ENCODE measurements at places on chromosomes 1 and 21.

DNA sequence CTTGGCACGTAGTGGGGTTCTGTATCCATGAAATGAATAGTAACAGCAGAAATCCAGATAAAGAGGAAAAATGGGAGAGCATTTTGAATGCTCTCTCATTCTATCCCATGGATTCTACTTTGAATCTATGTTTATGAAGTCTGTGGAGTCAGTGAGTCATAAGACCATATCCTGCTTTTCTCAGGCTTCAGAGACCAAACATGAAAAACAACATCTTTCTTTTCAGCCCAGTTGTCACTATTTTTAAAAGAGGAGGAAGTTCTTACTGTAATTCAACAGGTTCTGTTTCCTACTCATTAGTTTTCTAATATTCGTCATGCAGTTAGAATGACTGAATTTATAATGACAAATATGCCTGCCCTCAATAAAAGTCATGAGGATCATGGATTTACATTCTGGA is 39.4 kb upstream of the CD55 start:
- no peak overlapping the region for H3K4me3 ChIP-seq
- peaks cover 63% of the 10 kb centered on the region for H3K27me3 ChIP-seq
- H3K27ac ChIP-seq, result no peak overlapping the region

GRCh38 chr1:162676087-162676486 is 43.8 kb downstream of the DDR2 start:
- H3K4me1 ChIP-seq, result no peaks in the 10 kb centered on the region
- no peak overlapping the region for H3K27ac ChIP-seq
- no peak overlapping the region for H3K4me3 ChIP-seq
- no peak for DNase-seq
- peaks cover 2% of the 10 kb centered on the region for H3K36me3 ChIP-seq

DNA sequence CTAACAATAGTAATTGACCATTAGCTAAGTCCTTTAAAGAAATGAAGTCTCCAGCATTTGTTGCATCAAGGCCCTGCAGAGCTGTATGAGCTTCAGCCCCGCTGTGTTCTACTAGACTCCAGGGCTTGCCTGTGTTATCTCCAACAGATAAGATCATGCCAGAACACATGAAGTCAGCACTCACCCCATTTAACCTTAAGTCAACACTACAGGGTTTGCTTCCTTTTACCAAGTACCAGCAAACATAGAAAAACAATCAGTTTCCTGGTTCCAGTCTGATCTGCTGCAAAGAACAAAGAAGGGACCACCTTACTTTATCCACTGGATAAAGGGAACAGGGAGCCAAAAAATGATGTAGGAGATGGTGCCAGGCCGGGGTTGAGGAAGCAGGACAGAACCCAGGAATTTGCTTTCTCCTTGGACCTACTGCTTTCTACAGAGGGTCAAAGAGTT is 41.3 kb upstream of the ENAH start:
- no peaks in the 10 kb centered on the region for H3K36me3 ChIP-seq
- no peak for DNase-seq
- H3K27me3 ChIP-seq, result peaks cover 19% of the 10 kb centered on the region
- H3K4me3 ChIP-seq, result no peak overlapping the region
- H3K27ac ChIP-seq, result no peak overlapping the region
- H3K4me1 ChIP-seq, result no peaks in the 10 kb centered on the region

GRCh38 chr1:152946248-152946647 is 758 bp upstream of the SPRR5 start:
- no peak overlapping the region for H3K4me3 ChIP-seq
- H3K36me3 ChIP-seq, result no peaks in the 10 kb centered on the region
- H3K27me3 ChIP-seq, result peaks cover 33% of the 10 kb centered on the region
- H3K4me1 ChIP-seq, result no peaks in the 10 kb centered on the region

DNA sequence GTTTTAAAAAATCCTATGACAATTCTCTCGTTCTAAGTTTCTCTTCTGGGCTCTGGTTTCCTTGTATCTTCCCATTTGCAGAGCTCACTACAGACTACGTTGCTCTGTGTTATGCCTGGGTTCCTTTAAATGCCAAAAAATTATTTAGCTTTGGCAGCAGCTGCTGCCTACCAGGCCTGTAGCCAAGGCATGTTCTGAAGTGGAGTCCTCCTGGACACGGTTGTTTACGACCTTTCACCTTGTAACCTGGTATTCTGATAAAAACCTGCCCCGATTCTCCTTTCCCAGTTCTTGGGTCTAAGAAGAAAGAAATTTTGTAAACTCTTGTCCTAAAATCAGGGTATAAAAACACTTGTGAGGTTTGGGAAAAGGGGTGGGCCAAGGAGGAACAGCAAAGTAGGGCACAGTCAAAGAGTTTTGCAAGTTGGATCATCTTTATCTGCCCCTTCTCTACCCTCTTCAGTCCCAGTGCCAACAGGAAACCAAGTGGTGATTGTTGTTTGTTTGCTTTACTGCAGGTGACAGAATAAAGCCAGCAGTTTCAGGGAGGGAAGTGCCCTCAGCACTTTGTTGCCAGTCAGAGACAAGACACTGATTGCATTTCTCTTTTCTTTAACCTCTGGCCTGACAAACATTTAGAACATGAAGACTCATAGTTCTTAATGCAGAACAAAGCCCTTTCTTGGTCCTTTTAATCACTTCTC is 3.1 kb upstream of the TXNIP start:
- no peak for DNase-seq
- H3K27ac ChIP-seq, result peak overlapping the region; percentile 93
- peak overlapping the region; percentile 94 for H3K4me3 ChIP-seq
- peaks cover 55% of the 10 kb centered on the region for H3K4me1 ChIP-seq
- H3K36me3 ChIP-seq, result peaks cover 27% of the 10 kb centered on the region
- no peaks in the 10 kb centered on the region for H3K27me3 ChIP-seq

DNA sequence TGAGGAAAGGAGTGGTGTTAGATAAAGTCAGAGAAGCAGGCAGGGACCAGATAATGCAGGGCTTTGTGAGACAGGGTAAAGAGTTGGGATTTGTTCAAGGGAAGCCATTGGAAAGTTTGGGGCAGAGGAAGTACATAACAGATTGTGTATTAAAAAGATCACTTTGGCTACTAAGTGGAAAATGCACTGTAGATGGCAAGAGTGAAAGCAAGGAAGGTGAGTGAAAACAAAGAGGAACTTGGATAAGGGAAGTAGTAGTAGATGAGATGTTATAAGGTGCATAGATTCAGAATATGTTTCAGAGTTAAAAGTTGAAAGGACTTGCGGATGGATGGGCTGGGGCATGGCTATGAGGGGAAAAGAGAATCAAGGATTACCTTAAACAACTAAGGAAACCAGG is 17.4 kb downstream of the MRPL39 start:
- peaks cover 15% of the 10 kb centered on the region for H3K4me1 ChIP-seq
- H3K27ac ChIP-seq, result peak overlapping the region; percentile 9
- no peak for DNase-seq
- H3K4me3 ChIP-seq, result no peak overlapping the region
- peaks cover 58% of the 10 kb centered on the region for H3K36me3 ChIP-seq
- H3K27me3 ChIP-seq, result no peaks in the 10 kb centered on the region

DNA sequence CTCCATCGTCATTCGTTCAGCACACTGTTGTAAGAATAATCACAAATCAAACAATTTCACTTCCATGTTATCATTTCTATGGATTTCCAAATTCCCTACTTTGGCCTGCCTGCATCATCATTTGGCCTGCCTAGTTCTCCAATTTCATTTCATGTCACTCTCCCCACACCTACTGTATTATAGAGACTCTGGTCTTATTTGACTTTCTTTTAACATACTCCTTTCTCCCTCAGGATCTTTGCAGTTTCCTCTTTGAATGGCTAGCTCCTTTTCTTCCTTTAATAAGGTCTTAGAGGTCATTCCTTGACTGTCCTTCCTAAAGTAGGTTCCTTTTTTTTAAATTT is 36.3 kb upstream of the PODN start:
- no peak overlapping the region for H3K4me3 ChIP-seq
- DNase-seq, result no peak
- no peaks in the 10 kb centered on the region for H3K27me3 ChIP-seq
- H3K36me3 ChIP-seq, result peaks cover 23% of the 10 kb centered on the region

- H3K4me1 ChIP-seq, result no peaks in the 10 kb centered on the region
- no peak overlapping the region for H3K4me3 ChIP-seq
- no peak overlapping the region for H3K27ac ChIP-seq
- no peaks in the 10 kb centered on the region for H3K36me3 ChIP-seq
- DNase-seq, result no peak
Measured at GRCh38 chr1:55669293-55669692, 454.1 kb upstream of the USP24 start.

- H3K4me1 ChIP-seq, result no peaks in the 10 kb centered on the region
- DNase-seq, result no peak
- no peaks in the 10 kb centered on the region for H3K36me3 ChIP-seq
- H3K4me3 ChIP-seq, result no peak overlapping the region
Measured at GRCh38 chr21:45941338-45941710, 40.2 kb upstream of the COL6A1 start.

DNA sequence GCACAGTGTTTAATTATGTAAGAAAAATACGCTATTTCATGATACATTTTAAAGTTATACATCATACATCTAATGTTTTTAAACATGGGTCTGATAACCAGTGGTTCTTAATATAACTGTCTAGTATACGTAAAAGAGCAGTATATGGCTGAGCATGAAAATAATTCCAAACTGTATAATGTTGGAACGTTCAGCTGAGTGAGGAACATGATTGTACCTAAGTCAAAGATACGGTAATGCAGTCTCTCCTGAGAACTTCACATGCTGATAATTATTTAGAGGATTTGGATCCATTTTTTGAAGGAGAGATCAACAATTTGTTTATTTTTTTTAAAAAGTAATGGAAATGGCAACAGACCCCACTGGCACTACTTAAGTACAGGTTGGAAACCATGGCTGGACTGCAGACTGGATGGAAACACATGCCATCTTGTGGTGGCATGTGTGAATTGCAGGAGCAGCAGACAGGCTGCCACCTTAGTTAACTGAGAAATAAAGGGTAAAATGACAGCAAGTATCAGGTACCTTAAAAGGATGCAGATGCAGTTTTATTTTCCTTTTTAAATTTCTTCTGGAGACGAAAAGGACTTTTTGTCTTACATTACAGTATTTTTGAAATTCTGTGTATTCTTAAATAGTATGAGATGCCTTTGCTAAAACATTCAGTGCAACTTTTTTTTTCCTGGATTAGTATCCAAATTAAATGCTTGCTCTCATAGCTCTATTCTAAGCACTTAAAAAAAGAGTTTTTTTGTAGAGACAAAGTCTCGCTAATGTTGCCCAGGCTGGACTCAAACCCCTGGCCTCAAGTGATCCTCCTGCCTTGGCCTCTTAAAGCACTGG is 73.8 kb downstream of the MTR start:
- no peak overlapping the region for H3K27ac ChIP-seq
- peaks cover 22% of the 10 kb centered on the region for H3K36me3 ChIP-seq
- no peak for DNase-seq
- H3K4me3 ChIP-seq, result no peak overlapping the region
- H3K4me1 ChIP-seq, result no peaks in the 10 kb centered on the region
- H3K27me3 ChIP-seq, result no peaks in the 10 kb centered on the region

DNA sequence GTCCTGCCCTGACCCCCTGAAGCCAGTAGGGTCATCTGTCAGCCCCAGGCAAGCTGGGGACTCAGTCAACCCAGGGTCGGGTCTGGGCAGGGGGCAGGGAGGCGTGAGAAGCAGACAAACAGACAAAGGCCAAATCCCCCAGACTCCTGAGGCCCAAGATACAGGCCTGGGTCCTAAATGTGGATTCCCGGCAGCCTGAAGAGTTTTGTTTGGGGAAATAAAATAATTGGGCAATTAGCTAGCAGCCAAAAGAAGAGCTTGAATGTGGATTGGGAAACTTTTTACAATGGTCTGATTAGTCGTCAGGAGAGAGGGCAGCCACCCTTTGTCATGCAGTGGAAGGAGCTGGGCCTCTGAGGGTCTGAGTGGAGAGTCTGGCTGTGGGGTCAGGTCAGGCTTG is 4.5 kb upstream of the LEFTY2 start:
- H3K27me3 ChIP-seq, result peaks cover 15% of the 10 kb centered on the region
- H3K27ac ChIP-seq, result no peak overlapping the region
- no peak overlapping the region for H3K4me3 ChIP-seq
- DNase-seq, result no peak
- H3K36me3 ChIP-seq, result no peaks in the 10 kb centered on the region

GRCh38 chr21:25967181-25967900 is 203.2 kb downstream of the APP start:
- no peak overlapping the region for H3K4me3 ChIP-seq
- peaks cover 5% of the 10 kb centered on the region for H3K4me1 ChIP-seq
- no peak for DNase-seq

DNA sequence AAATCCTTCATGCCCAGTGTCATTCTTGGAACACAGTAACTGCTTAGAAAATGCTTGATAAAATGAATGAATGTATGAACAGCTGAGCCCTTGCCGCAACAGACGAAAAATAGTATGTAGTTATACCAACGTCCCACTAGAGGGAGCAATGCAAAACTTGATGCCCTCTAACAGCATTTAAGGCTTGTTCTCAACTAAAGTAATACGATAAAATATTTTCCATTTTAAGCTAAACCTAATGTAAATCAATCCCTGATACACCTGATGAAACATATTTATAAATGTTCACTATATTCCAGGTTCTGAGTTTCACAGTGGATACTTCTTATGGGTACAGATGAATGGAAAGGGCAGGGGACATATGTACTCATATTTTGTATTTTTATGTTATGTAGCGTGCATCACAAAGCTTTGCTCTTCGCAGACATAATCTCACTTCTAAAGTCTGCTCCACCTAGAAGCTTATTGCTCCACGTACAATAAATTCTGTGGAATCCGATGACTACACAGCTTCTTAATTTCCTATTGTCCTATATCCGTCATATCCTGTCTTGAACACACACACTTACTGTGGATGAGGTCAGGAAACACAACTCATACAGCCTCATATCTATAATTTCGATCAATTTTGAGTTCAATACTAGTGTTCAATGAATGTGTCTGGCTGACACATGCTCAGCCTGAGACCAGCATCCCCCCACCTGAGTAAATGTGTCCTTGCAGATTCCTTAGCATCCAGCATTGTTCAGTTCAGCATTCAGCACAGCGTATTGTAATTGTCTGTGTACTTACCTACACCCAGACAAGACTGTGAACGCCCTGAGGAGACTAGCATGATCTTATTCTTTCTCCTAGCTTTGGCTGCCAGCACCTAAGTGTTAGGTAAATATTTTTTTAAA is 4.4 kb upstream of the UTP25 start:
- DNase-seq, result no peak
- no peak overlapping the region for H3K27ac ChIP-seq
- peaks cover 14% of the 10 kb centered on the region for H3K4me1 ChIP-seq
- H3K4me3 ChIP-seq, result no peak overlapping the region

GRCh38 chr1:94560333-94560732 is 18.8 kb upstream of the F3 start:
- H3K36me3 ChIP-seq, result no peaks in the 10 kb centered on the region
- H3K4me3 ChIP-seq, result no peak overlapping the region
- H3K4me1 ChIP-seq, result no peaks in the 10 kb centered on the region
- H3K27ac ChIP-seq, result no peak overlapping the region
- peaks cover 34% of the 10 kb centered on the region for H3K27me3 ChIP-seq
- DNase-seq, result no peak

- no peaks in the 10 kb centered on the region for H3K36me3 ChIP-seq
- no peak overlapping the region for H3K4me3 ChIP-seq
- H3K27ac ChIP-seq, result no peak overlapping the region
- no peaks in the 10 kb centered on the region for H3K4me1 ChIP-seq
Measured at GRCh38 chr1:10765734-10766478, 30.5 kb downstream of the CASZ1 start.

GRCh38 chr1:29639156-29639736 is 402.9 kb downstream of the PTPRU start:
- no peak overlapping the region for H3K4me3 ChIP-seq
- no peak for DNase-seq
- H3K36me3 ChIP-seq, result peaks cover 2% of the 10 kb centered on the region
- peaks cover 26% of the 10 kb centered on the region for H3K27me3 ChIP-seq

GRCh38 chr1:218324226-218324580 is 20.9 kb upstream of the TGFB2 start:
- no peak overlapping the region for H3K4me3 ChIP-seq
- peaks cover 12% of the 10 kb centered on the region for H3K36me3 ChIP-seq
- DNase-seq, result no peak
